ENCODE measurements at places on chromosomes 1 and 21.

- no peak for DNase-seq
Measured at GRCh38 chr1:219523411-219523810, 89.5 kb downstream of the ZC3H11B start.

GRCh38 chr1:101250656-101251272 is 13.9 kb downstream of the S1PR1 start:
- no peak for DNase-seq

GRCh38 chr1:99051611-99052283 is 47.1 kb upstream of the PLPPR5 start:
- no peak for DNase-seq

GRCh38 chr1:163124812-163125211 is 55.7 kb downstream of the RGS4 start:
- DNase-seq, result no peak

- DNase-seq, result no peak
Measured at GRCh38 chr1:163813251-163813650, 491.5 kb downstream of the NUF2 start.

GRCh38 chr1:165861911-165862310 is 34.5 kb downstream of the UCK2 start:
- DNase-seq, result no peak

DNA sequence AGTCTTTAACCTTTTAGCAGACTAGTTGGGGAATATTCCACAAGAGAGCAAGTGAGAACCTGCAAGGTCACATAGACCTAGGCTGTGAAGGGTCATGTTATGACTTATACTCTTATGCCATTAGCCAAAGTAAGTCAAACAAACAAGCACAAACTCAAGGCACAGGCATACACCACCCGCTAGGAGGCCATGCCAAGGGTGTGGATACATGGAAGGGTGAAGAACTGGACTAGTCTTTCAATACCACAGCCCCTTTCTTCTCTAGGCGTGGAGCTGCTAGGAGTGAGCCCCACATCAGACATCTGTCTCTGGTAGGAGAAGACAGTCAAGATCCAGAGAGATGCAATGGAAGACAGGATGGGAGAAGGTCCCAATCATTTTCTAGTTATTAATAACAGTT is 68.6 kb downstream of the BACH1 start:
- no peak for DNase-seq

GRCh38 chr21:42234041-42234440 is 15.1 kb downstream of the ABCG1 start:
- DNase-seq, result no peak

DNA sequence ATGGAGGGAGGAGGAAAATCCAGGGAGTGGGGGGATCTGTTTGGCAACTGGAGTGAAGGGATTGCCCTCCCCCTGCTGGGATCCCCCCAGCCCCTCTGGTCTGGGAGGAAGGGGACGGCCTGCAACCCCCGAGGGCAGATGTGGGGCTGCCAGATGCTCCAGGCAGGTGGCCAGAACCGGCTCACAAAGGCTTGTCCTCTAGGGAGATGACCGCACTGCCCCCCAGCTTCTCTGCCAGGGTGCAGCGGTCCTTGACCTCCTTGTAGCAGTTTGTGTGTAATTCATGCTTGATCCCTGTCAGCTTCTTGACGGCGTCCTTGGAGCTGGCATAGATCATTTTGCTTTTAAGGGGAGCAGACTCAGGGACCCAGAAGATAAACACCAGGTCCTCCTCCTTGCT is 69.2 kb downstream of the ROR1 start:
- DNase-seq, result no peak

DNA sequence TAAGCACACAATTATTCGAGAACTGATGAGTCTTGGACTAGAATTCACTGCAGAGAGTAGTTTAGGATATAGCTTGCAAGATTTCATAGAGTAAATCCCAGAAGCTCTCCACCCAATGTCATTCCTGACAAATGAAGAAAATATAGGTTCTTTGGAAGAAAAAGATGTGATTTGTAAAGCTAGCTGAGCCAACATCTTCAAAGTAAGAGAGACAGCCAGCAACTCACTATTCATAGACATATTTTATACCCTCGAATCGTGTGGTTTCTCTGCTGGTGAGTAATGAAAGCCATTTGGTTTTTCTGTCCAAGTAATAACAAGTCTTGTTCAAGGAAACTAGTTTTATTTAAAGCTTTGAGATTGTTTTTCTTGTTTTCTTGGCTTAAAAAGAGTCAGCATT is 165.7 kb upstream of the SYT6 start:
- DNase-seq, result no peak

- DNase-seq, result no peak
Measured at GRCh38 chr1:224427346-224427745, 7.3 kb downstream of the WDR26 start.

- no peak for DNase-seq
Measured at GRCh38 chr1:46168477-46168876, 6.4 kb upstream of the TSPAN1 start.

- no peak for DNase-seq
Measured at GRCh38 chr1:2847086-2847985, 45.8 kb upstream of the TTC34 start.
